ENCODE measurements at places on chromosomes 5 and 9.

- DNase-seq: no peak
These were observed 16.2 kb downstream of the FBXO10 start for GRCh38 chr9:37559855-37560592.

- DNase-seq: no peak
These were observed 41.8 kb downstream of the FBXL17 start for GRCh38 chr5:108340131-108340530.

DNA sequence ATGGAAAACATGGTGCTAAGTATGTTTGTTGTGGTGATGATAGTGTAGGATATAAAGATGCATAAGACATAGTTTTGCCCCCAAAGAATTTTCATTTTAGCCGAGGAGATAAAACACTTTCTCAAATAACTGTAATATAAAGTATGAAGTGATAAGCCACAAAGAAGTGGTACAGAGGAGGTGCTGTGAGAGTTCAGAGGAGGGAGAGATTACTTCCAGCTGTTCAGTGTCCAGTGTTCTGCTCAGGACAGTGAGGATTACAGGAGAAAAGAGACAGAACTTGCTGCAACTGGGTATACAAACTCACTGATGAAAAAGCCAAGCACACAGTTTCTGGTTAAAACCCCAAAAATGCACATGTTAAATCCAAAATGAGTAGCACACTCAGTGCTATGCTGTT is 309.3 kb downstream of the KIAA0825 start:
- DNase-seq: no peak

- DNase-seq: no peak
These were observed 186.4 kb downstream of the SLIT3 start for GRCh38 chr5:169114466-169115065.

- DNase-seq: no peak
These were observed 275.8 kb upstream of the RIOK2 start for GRCh38 chr5:97458851-97459250.

DNA sequence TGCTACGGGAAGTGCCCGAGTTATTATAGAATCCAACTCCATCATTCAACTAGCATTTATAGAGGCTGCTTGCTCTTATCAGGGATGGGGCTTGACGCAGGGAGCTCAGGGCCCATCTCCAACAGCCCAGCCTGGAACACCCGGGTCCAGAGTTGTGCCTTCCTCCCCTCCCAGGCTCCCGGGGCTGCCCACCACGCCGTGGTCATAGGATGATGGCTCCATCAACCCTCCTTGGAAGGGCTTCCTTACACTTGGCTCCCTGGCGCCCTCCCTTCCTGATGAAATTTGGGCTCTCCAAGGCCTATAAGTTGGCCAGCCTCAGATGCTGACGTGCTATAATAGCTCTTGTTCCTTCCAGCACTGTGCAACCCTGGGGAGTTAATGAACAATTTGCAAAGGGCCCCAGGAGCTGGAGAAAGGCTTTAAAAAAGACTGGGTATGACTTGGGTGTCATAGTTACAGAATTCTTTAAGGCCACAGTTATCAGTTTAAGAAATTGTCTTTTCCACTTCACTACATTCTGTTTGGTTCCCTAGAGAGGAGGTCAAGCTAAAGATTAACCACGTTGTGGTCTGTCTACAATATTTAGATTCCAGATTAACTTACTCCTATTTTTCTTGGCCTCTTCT is 42.5 kb upstream of the GADD45G start:
- no peak for DNase-seq

- no peak for DNase-seq
These were observed 298.4 kb upstream of the GRAMD2B start for GRCh38 chr5:126124706-126125345.

GRCh38 chr5:44454002-44454401 is 64.8 kb upstream of the FGF10 start:
- DNase-seq: no peak

- no peak for DNase-seq
These were observed 545.6 kb upstream of the WWC1 start for GRCh38 chr5:167745868-167746267.

DNA sequence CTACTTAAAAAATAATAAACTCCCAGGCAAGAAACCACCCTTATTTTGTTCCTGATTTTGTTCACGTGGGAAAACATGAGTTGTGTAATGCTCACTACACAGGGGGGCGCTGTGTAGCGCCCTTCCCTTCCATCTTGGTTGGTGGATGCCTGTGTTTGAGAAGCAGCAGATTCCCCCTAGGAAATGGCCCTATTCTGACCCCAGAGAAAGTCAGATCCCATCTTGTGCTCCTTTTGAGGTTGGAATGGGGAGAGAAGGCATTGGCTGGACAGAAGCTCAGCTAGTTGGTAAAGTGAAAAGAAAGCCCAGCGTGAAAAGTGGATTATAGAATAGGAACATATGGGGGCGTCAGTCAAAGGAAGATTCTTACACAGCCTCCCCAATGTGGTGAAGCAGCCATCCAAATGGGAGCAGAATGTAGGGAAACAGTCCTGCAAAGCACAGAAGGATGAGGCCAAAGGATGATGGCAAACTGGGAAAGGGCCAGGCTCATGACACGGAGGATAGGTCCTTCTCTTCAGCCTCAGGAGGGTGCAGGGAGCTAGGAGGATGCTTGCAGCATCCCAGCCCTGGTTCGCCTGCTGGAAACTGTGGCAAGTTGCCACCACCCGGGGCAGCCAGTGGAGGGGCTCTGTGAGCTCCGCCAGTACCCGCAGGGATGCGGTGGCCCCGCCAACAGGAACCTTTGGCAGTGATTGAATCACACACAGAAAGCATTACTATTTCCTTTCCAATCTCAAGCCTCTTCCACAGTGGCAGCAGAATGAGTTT is 314.2 kb upstream of the DAP start:
- no peak for DNase-seq

DNA sequence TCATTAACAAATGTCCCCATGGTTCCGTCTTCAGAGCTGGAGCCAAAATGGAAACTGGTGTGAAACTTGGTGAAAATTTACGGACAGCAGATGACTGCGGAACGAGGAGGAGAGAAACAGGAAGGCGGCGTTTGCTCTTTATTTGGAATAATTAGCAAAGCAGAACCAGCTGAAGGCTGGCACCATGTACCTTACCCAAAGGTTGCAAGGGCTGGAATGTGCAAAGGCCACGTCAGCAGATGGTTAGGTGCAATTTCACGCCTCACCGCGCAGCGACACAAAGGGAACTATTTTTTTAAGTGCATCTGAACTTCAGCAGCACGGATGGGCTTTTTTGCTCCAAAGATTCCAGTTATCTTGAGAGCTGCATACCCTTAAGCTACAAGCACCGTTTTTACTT is 127.4 kb downstream of the COL23A1 start:
- peak; percentile 57 for DNase-seq

GRCh38 chr9:34216325-34216724 is 37.5 kb downstream of the UBAP1 start:
- DNase-seq: no peak

- peak; percentile 76 for DNase-seq
These were observed 7.8 kb upstream of the FOXI1 start for GRCh38 chr5:170097934-170098333.

DNA sequence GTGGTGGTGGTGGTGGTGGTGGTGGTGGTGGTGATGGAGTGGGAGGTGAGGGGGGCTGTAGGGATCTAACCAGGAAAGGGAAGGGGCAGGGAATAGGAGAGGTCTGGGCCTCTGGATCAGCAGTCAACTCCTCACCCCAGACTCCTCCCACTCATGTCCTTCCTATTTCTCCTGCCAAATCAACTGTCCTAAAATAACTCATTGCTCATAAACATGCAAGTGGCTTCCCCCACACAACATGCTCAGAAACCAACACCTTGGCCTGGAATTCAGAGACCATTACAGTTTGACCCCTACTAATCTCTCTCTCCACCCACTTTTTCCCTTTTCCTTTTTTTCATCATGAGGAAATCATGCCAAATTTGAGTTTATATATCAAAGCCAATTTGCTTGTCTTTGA is 8.4 kb upstream of the FSD1L start:
- peak; percentile 62 for DNase-seq

DNA sequence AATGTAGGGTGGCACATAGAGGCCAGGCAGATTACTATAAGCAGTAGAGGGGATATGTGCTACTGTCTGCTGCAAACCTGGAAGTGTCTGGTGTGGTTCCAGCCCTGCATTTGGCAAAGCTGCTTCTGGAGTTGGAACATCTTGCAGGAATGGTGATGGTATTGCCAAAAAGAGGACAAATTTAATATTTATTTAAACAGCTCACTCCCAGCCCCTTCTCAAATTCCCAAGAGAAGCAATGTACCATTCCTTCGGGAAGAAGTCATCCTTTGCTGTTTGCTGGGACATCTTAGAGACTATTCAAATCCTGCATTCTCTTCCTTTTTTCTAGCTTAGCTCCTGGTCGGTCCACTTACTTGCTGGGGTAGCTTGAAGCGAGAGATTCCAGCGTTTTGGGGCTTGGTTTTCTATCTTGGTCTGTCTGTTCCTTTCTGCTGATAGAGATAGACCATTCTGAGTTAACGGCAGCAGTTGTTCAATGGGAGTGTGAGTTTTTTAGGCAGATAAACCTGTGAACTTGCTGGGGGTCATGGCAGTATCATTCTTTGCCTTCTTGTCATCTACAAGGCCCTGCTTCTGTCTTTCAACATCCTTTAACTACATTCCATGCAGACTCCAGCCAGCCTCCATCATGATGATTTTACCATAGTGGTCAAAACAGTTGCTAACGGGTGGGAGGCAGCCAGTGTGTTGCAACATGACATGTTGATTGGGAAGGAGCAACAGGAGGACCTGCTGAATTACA is 69.9 kb downstream of the RCL1 start:
- peak; percentile 24 for DNase-seq

Data from suppressor macrophage (primary cell).